ENCODE measurements at places on chromosomes 5 and 9.

DNA sequence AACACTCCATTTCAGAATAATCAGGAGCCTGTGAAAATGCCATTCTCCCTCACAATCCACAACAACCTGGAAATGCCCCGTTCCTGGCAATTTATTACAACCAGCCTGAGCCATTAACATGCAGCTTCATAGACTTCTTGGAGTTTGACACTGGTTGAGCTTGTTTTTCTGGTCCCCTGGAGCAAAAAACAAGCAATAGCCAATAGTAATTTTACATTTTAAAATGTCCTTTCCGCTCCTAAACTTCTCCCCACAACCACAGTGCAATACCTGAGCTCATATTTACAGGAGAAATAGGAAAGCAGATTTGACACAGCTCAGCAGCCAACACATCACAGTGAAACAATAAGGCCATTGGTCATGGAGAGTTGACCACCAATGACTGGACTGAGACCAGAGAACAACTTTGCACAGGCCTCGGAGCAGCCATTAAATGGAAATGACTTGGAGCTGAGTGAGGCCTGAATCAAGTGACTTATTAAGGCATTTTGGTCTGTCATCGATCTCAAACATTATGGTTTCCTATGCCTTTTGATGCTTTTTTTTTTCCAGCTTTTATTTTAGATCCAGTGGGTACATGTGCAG is 73.0 kb downstream of the ENC1 start:
- no peak for DNase-seq

DNA sequence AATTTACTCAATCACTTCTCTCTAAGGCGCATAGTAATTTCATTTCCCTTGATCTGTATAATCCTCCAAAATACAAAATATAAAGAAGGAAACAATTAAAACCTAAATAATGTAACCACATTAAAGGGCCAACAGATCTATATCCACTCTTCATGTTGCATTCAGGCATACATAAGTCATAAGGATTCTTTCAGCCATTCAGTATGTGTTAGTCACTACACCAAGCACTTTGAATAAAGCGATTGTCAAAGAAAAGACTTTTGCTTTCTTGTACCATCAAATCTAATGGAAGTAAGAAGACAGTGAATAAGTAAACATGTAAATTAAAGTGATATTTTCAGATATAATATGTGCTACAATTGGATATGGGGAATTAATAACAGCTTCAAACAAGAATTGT is 569.2 kb upstream of the PTPRD start:
- DNase-seq: no peak

GRCh38 chr5:92544036-92544435 is 1037.0 kb downstream of the NR2F1-AS1 start:
- no peak for DNase-seq

DNA sequence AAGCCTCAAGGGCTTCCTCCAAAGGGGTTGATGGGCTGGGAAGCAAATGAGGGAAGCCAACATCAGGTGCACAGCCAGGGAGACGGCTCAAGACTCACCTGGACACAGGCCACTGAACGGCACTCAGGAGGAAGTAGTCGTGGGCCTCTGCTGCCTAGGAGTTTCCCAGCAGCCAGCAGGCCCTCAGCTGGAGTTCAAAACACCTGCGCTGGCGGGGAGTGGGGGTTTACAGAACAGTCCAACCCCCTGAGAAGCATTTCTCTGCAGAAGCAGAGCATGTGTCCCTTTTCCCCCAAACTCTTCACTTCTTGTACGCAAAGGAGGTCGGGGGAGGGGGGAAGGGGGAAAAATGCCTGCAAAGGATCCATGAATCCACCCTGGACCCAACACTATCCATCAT is 2.3 kb downstream of the WHRN start:
- DNase-seq: no peak

DNA sequence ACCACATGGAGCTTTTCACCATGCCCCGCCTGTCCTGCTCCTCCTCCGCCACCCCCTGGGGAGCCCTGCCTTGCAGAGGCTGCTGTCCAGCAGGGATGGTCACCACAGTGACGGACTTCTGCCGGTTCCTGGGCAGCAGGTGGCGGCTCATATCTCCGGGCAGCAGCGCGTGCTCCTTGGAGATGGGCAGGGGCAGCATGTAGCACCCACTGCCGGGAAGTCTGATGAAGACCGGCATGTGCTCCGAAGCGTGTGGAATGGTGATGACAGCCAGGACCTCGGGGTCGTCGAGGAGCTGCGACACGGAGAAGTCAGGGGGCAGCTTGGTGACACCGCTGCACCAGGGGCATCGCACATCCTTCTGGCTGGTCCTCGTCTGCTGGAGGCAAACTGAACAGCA is 19.2 kb downstream of the PLGRKT start:
- no peak for DNase-seq

GRCh38 chr5:128538250-128539037 is 399 bp upstream of the FBN2 start:
- DNase-seq: no peak

DNA sequence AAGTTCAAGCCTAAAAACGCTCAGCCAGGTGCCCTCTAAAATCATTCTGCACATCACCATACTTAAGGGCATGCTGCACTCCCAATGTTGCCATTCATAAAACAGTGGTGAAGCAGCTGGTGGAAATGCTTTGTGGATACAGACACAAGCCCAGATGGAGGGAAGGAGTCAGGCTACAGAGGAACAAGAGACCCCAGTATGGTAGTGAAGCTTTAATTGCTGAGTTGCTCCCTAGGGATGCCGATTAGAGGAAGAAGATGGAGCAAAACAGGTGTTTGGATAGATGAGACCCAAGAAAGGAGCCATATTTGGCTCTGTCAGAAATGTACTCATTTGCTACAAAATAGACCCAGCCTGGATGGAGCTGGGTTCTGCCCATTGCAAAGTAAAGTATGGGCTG is 230.5 kb downstream of the NSG2 start:
- DNase-seq: no peak

DNA sequence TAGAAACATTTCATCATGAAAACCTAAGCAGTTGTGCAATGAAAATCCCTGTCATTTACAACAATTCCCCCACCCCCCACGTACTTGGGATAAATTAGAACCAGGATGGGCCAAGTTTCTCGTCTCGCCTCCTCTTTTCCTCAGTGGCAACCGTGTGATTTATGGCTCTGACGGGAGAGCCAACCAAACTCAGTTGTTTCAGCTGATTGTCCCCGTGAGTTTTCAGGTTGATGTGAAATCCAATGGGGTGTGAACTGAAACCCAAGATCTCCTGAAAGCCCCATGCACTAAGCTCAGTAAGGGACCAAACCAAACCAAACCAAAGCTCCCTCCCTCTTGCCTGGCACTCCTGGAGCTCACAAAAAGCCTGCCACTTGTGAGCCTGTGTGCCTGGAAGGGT is 138.7 kb upstream of the SLC24A2 start:
- no peak for DNase-seq

GRCh38 chr5:135359374-135360165 is 39.5 kb downstream of the MACROH2A1 start:
- no peak for DNase-seq

DNA sequence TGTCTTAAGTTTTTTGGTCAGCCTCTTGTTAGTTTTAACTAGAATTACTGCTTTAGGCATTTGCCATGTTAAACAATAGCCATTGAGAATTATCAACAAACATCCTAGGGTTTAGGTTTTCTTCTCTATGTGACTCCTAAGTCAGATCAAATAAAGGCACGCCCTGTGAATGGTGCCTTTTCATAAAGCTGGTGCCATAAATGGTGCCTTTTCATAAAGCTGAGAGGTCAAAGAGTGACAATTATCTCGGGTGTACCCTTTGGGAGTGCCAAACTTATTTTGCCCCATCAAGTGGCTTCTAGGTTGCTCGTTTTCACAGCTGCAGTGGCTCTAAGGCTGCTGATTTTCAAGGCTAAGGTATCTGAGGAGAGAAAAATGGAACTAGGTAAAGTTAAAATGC is 391.6 kb downstream of the DMRTA1 start:
- DNase-seq: no peak

- no peak for DNase-seq
These were observed 158.0 kb downstream of the PALM2AKAP2 start for GRCh38 chr9:109937861-109938453.

GRCh38 chr5:131581702-131582101 is 53.3 kb downstream of the RAPGEF6 start:
- no peak for DNase-seq

DNA sequence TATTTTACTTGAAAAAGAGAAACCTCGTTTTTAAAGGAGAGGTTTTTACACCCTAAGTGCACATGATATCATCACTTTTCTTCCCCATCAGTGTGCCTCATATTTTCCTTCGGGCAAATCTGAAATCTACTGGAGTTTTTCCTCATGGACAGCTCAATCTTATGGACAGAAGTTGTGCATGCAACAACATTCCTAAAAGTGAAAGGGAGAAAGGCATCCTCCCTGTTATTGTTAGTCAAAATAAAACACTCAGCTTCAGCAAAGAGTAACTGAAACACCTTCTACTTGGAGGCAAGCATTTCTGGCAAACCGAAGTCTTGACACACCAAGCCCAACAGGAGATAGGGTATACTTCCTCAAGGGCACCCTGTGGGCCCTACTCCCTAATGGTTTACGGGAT is 217.9 kb downstream of the BNC2 start:
- DNase-seq: no peak

GRCh38 chr5:137164961-137165360 is 334.2 kb downstream of the SPOCK1 start:
- no peak for DNase-seq

- no peak for DNase-seq
These were observed 11.9 kb downstream of the MSX2 start for GRCh38 chr5:174736331-174736721.

DNA sequence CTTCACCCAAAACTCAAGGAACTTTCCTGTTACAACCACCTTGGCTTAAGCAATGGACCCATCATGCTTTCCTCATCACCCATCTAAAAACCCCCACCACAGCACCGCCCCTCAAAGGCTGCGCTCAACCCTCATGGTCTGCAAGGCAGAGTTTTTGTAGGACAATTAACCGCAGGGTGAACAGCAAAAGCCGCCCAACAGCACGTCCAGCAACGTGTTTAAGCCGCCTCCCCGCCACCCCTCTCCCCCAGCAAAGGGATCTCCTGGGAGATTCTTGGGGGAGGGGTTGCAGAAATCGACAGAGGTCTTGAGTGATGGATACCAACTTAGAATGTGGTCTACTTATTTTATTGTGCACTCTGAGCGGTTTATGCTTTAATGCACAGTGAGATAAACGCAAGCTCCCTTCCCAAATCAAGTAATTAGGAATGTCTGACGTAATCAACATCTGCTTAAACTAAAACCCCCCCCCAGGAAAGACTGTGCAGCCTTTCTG is 1.9 kb downstream of the ROR2 start:
- DNase-seq: no peak

DNA sequence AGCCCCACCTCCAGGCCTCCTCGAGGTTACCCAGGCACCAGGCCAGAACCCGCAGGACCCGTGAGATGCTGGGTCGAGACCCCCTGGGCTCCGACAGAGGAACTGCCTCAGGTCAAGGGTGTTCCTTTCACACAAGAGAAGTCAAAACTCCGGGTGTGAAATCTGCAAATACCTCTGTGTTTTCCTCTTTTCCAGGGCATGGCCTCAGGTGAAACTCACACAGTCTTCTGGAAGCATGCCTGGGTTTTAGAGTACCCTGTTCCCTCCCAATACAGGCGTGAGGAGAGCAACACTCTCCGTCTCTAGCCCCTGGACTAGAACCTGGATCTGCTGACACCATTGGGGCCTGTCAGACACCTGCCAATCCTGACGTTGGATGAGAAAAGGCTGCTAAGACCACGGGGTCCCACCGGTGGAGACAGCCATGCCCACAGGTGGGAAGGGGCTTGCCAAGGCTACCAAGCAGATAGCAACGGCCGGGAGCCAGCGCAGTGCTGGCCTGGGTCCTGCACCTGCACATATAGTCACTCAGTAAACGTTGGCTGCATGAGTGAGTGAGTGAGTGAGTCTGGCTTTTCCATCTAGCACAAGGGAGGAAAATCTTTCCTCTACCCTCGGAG is 182.0 kb upstream of the PPP1R26 start:
- DNase-seq: no peak

GRCh38 chr9:37369671-37370070 is 52.8 kb upstream of the GRHPR start:
- no peak for DNase-seq

GRCh38 chr5:78896132-78896531 is 89.0 kb downstream of the ARSB start:
- no peak for DNase-seq

DNA sequence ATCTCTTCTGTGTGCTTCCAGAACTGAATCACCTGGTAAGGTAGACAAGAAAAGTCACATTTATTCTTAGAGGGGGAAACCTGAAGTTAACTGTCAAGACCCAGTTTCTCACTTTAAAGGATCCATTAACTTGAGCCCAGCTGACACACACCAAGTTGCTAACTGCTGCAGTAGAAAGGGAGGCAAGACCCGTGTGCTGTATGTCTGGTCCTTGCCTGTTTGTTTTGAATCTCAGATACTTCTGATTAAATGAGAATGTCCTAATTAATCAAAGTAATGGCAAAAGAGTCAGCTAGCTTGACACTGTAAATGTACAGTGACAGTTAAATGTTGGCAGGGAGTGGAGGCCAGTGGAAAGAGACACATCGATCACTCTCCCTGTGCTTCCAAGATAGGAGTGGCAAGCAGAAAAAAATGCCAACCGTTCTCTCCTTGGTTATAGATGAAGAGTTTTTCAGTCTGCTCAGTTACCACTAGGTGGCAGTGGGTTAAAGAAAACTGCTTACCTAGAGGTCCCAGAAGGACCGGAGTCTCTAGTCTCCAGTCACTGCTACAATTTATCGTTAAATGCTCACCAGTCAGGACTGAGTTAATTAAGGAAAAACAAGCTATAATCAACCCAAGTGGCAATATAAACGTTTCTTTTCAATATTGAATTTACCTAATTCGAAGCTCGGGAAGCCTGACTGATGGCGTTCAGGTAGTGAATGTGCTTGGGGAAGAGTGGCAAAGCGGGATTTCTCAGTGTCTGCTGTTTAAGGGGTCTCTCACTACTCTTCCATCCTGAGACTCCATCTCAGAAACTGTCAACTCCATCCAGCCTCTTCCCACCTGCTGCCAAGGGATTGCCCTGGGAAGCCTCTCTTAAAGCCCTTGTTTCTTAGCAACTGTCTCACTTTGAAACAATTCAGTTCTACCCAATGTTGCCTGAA is 18.4 kb downstream of the LSM11 start:
- peak; percentile 74 for DNase-seq

- DNase-seq: no peak
These were observed 335.7 kb downstream of the NSG2 start for GRCh38 chr5:174381241-174381640.

DNA sequence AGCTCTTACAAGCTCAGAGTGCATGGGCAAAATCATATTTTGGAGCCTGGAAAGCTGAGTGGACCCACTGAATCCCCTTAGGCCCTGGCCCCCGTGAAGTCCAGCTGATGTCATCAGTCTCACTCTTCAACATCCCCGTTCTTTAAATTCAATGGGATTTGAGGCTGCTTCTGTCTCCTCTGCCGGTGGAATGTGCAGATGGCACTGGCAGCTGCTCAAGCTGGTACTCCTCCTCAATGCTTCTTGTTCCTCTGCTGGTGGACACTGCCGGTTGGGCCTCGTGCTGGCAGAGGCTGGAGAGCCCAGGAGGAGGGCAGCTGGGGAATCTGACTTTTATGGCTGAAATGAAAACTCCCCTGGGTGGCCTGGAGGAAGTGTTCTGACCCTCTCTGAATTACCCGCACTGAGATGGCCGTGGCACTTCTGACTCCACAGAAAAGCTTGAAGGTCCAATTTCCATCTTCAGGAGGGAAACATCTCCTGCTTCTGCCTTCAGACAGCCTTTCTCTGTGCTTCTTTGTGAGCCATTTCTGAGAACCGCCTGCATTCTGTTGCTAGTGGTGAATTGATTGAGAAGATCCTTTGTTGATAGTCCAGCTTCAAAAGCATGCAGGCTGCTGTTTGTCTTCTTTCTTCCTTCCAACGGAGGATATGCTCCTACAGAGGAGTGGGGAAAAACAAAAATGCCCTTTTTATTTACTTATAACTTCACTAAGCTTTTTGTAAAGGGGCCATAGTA is 298.9 kb downstream of the TMEM38B start:
- DNase-seq: no peak
